ENCODE measurements at places on chromosomes 11 and 22.

DNA sequence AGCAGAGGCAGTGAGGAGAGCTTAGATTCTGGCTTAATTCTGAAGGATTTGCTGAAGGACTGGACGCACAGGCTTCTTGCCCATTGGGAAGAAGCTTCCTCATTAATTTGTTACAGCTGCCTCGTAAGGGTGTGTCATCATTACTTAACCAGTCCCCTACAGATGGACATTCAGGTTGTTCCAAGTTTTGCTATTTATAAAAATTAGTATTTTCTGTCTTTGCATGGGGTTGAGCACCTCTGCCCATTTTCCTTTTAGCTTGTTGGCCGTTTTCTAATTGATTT is 38.1 kb downstream of the CAPN1 start:
- H3K36me3 ChIP-seq, result peaks cover 3% of the 10 kb centered on the region
- DNase-seq, result no peak
- H3K4me3 ChIP-seq, result no peak overlapping the region
- no peak overlapping the region for H3K27ac ChIP-seq

GRCh38 chr11:128841461-128842072 is 25.5 kb downstream of the KCNJ1 start:
- H3K4me3 ChIP-seq, result no peak overlapping the region
- peaks cover 8% of the 10 kb centered on the region for H3K27me3 ChIP-seq
- no peak overlapping the region for H3K27ac ChIP-seq
- DNase-seq, result no peak

- H3K36me3 ChIP-seq, result no peaks in the 10 kb centered on the region
- no peak overlapping the region for H3K27ac ChIP-seq
- H3K27me3 ChIP-seq, result no peaks in the 10 kb centered on the region
- H3K4me3 ChIP-seq, result no peak overlapping the region
Measured at GRCh38 chr11:104390651-104391050, 226.7 kb upstream of the PDGFD start.

- no peak for DNase-seq
- H3K4me3 ChIP-seq, result no peak overlapping the region
- peaks cover 39% of the 10 kb centered on the region for H3K36me3 ChIP-seq
- peaks cover 43% of the 10 kb centered on the region for H3K4me1 ChIP-seq
- no peak overlapping the region for H3K27ac ChIP-seq
- peaks cover 7% of the 10 kb centered on the region for H3K27me3 ChIP-seq
Measured at GRCh38 chr11:85694385-85694980, 8.5 kb upstream of the CCDC89 start.

GRCh38 chr22:50148991-50149721 is 21.4 kb upstream of the PANX2 start:
- H3K36me3 ChIP-seq, result no peaks in the 10 kb centered on the region
- H3K4me3 ChIP-seq, result no peak overlapping the region
- DNase-seq, result peak; percentile 67
- no peaks in the 10 kb centered on the region for H3K27me3 ChIP-seq

- peak overlapping the region; percentile 3 for H3K4me3 ChIP-seq
- no peaks in the 10 kb centered on the region for H3K36me3 ChIP-seq
- DNase-seq, result peak; percentile 25
- H3K27ac ChIP-seq, result peak overlapping the region; percentile 35
Measured at GRCh38 chr22:30609260-30610185, 2.5 kb downstream of the TCN2 start.

DNA sequence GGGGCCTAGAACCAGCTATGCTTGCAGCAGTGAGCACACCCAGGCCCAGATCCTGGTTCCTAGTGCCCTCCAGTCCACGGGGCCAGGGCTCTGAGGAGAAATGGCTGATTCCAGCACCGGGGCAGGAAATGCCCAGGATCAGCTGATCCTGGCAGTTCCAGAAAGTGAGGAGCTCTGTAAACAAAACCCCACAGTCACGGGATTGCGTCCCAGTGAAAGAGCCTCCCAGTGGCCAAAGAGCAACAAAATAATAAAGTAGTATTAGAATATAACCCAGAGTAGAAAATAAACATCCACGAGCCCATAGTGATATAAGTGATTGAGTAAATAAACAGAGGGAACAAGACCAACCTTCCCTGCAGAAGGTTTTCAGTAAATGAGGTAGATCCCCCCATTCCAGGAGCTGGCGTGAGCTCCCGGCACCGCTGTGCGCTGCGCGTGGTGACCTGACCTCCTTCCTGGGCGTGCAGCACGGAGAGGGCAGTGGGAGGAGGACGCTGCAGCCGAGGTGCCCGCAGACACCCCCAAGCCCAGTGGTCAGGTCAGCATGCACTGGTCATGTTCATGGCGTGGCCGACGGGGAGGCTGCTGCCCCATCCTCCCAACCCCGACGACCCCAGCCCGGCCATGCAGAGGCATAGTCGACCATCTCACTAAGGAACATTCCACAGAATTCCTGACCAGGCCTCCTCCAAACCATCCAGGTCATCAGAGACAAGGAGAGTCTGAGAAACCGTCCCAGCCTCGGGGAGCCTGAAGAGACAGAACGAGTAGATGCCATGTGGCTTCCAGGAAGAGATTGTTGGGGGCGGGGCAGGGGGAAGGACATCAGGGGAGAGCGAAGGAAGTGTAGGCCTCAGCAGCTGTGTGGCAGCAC is 19.8 kb downstream of the PTDSS2 start:
- no peak overlapping the region for H3K27ac ChIP-seq
- no peaks in the 10 kb centered on the region for H3K27me3 ChIP-seq
- no peak for DNase-seq
- peaks cover 14% of the 10 kb centered on the region for H3K36me3 ChIP-seq
- H3K4me3 ChIP-seq, result no peak overlapping the region
- no peaks in the 10 kb centered on the region for H3K4me1 ChIP-seq

- no peak overlapping the region for H3K4me3 ChIP-seq
- peaks cover 23% of the 10 kb centered on the region for H3K27me3 ChIP-seq
- no peaks in the 10 kb centered on the region for H3K4me1 ChIP-seq
- DNase-seq, result no peak
- no peaks in the 10 kb centered on the region for H3K36me3 ChIP-seq
- H3K27ac ChIP-seq, result no peak overlapping the region
Measured at GRCh38 chr11:2130881-2131352, 8.3 kb downstream of the IGF2 start.

DNA sequence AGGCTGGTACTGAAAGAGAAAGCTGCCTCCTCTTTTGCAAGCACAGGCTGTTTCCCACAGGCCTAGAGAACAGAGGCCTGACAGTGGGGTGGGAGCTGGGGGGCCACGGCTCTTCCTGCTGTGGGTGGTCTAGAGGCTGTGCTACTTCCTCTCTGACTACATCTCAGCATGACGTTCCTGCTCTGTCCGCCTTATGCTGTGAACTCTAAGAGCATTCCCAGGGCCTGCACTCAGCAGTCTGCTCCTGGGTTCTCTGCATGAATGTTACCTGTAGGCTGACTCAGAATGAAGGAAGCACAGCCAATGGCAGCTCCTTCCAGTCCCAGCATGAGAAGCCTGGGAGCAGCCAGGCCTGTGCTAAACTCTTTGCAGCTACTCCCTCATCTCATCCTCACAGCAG is 534.3 kb downstream of the NTM start:
- no peaks in the 10 kb centered on the region for H3K36me3 ChIP-seq
- no peak for DNase-seq
- peaks cover 15% of the 10 kb centered on the region for H3K27me3 ChIP-seq
- H3K4me3 ChIP-seq, result no peak overlapping the region
- H3K27ac ChIP-seq, result no peak overlapping the region

- H3K4me3 ChIP-seq, result no peak overlapping the region
- H3K27me3 ChIP-seq, result no peaks in the 10 kb centered on the region
- no peaks in the 10 kb centered on the region for H3K36me3 ChIP-seq
- DNase-seq, result no peak
Measured at GRCh38 chr11:47433157-47433556, 6.9 kb upstream of the PSMC3 start.

DNA sequence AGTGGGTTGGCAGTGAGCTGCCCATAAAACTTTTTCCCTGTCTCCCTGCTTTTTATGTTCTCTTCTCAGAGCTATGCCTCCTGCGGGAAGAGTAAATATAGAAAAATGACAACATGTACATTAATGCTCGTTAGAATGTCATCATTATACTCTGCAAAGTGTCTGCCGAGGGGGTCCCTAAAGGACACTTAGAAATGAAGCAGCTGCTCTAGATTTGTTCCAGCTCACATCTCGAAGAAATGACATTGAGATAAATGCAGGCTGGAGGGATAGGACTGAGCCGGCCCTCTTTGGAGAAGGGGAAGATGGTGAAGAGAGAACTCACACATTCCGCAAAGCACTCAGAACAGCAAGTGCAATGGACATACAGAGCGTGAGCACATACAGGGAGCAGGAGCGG is 240.0 kb downstream of the NXPE2 start:
- DNase-seq, result no peak
- H3K4me3 ChIP-seq, result no peak overlapping the region
- no peak overlapping the region for H3K27ac ChIP-seq
- no peaks in the 10 kb centered on the region for H3K36me3 ChIP-seq
- no peaks in the 10 kb centered on the region for H3K4me1 ChIP-seq

DNA sequence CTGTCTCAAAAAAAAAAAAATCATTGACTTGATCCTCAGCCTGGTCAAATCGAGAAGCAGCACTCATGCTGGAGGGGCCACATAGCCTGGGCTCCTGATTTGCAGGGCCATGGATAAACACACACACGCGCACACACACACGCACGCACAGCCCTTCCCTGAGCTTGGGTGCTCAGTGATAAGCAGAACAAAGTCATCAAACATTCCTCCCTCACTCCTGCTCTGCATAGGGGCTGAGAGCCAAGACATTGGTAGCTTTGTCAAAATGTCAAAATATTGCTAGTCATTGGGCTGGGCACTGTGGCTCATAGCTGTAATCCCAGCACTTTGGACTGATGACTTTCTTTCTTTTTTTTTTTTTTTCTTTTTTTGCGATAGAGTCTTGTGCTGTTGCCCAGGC is 34.0 kb upstream of the A4GALT start:
- no peak for DNase-seq
- no peak overlapping the region for H3K27ac ChIP-seq
- H3K4me1 ChIP-seq, result no peaks in the 10 kb centered on the region
- H3K36me3 ChIP-seq, result no peaks in the 10 kb centered on the region
- H3K27me3 ChIP-seq, result peaks cover 1% of the 10 kb centered on the region
- no peak overlapping the region for H3K4me3 ChIP-seq

Data from activated T-helper 2 cell treated with anti-CD3 and anti-CD28 coated beads, Interferon-gamma antibody, Interleukin-2, Interleukin-4, amounts not matched to agents 10 μg/mL and 5 μg/mL and 100 μg/mL, durations not matched to agents 14 hours and 24 hours and 36 hours (primary cell).